Activated T-cell treated with anti-CD3 and anti-CD28 coated beads, Interleukin-2, amount 50 U/mL, for 24 hours (primary cell): ENCODE measurements at places on chromosomes 12 and 14.

- DNase-seq, result no peak
Measured at GRCh38 chr12:32161058-32161457, 54.4 kb downstream of the BICD1 start.

DNA sequence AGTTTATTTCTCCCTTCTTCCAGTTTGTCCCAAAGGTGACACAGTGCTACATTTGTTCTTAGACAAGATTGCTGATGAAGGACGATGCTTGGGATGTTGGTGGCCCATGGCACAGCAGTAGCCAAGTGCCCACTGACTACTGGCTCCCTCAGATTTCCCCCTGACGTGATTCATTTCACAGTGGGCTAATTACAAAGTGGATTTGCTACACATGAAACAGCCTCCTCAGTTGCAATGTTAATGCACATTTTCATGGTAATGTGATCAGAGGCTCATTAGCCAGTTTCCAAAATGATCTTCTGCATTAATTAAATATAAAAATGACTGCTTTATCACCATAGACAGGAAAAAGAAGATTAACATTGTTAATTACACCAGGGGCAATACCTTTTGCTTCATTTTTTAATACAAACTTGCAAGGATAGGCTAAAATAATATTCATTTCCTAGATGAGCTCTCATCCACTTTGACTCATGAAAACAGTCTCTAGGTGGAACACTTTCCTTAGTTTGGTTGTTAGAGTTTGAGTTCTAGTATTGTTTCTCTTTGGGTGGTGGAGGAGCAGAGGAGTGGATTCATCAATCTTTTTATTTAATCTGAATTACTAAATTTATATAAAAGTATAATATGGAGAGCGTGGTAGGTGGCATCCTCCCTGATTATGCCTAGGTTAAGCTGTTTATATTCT lies 250.9 kb downstream of the PDZRN4 start:
- DNase-seq, result no peak

- no peak for DNase-seq
Measured at GRCh38 chr12:97994746-97995484, 520.5 kb upstream of the TMPO start.

DNA sequence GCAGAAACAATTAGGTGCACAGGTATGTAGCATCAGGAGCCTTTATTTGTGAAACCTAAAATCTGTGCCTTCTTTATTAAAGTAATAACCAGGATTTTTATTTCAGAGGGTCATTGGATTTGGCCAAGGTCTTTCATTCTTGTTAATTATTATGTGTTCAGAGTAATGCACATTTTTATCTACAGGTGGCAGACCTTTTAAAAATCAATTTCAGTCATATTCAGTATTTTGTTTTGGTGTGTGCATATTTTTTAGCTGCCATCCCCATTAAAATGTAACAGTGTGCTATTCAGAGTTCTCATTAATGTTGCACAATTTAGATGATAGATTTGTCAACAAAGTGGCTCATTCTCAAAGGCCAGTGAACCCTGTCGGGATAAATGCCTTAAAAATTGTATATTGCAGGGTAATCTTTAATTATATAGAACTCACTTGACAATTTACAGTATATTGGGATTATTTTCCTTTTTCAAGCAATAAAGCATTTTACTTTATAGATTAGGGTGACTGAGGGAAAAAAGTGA lies 319.3 kb upstream of the SOX5 start:
- no peak for DNase-seq

GRCh38 chr12:97713270-97713669 lies 250.7 kb downstream of the RMST start:
- no peak for DNase-seq

- no peak for DNase-seq
Measured at GRCh38 chr14:26132061-26132645, 465.7 kb downstream of the NOVA1 start.

DNA sequence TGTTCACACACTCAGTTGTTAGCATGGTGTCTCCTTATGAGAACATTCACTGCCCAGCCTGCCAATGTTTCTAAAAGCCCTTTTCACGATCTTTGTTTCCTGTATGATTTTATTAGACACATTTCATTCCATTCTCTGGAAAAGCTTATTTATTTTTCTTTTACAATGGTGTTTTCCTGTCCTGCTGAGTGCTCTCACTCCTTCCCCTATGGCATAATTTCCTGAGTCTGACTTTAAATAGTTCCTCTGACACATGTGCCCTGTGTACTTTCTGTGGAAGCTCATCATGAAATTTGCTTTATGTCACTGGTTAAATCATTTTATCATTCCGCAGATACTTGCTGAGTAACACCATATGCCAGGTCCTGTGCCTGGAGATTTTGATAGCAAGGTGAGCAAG lies 612.0 kb downstream of the FLRT2 start:
- no peak for DNase-seq

DNA sequence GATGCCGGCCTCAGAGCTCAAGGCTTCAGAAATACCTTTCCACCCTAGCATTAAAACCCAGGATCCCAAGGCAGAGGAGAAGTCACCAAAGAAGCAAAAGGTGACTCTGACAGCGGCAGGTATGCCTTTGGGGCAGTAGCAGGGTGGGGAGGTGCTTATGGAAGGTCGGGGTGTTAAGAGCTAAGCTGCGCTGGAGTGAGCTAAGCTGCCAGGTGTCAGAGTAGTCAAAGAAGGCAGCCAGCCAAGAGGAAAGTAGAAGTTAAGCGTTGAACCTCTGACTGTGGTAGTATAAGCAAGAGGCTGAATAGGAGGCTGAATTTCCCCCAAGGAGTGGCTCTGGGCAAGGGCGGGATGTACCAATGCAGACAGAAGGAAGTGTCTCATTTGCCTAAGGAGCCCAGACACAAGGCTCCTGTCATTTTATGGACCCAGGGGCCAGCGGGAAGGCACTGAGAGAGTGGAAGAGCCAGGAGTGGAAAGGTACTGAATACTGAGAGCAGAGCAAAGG lies 29.2 kb downstream of the DYRK4 start:
- no peak for DNase-seq

- no peak for DNase-seq
Measured at GRCh38 chr12:6701078-6701768, 608 bp upstream of the PIANP start.

GRCh38 chr12:117926391-117926899 lies 42.3 kb downstream of the KSR2 start:
- no peak for DNase-seq

GRCh38 chr12:131176926-131177325 lies 223.2 kb downstream of the ADGRD1 start:
- DNase-seq, result no peak

GRCh38 chr14:102728501-102728900 lies 48.7 kb upstream of the TRAF3 start:
- no peak for DNase-seq

DNA sequence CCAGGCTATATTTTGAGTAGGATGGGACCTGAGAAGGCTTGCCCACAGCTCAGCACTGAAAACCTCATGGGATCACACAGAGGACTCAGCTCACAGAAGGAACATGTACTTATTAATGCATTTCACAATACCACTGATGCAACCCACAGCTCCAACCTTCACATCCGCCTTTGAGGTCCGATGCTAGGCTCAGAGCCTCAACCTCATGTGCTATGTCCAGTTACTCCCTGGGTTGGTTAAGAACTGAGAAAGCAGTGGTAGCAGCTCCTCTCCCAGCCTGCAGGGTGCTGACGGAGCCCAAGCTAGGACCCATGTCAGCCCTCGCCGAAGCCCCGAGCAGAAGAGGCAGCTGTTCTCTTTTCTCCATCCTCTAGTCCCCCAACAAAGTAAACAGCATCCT lies 52.9 kb downstream of the SPTB start:
- no peak for DNase-seq

DNA sequence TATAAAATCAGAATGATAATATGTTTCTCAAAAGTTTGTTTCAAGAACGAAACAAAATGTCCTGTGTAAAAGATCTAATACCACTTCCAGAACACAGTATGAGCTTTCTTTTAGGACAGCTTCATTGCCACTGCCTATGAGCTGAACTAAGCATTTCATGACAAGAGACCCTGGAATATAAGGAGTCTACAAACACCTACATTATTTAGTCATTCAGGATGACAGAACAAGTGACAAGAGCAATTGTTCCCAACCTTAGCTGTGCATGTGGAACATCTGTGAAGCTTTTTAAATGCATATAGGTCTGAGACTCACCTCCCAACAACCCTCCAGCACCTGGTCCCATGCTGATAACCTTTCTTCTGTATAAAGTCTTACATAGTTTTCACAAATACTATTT lies 103.1 kb upstream of the GARIN6 start:
- no peak for DNase-seq

- DNase-seq, result no peak
Measured at GRCh38 chr14:95892142-95892541, 15.5 kb downstream of the TUNAR start.

GRCh38 chr12:72574138-72574537 lies 302.0 kb downstream of the TRHDE start:
- DNase-seq, result no peak

GRCh38 chr12:113237748-113238147 lies 16.5 kb downstream of the TPCN1 start:
- DNase-seq, result no peak

DNA sequence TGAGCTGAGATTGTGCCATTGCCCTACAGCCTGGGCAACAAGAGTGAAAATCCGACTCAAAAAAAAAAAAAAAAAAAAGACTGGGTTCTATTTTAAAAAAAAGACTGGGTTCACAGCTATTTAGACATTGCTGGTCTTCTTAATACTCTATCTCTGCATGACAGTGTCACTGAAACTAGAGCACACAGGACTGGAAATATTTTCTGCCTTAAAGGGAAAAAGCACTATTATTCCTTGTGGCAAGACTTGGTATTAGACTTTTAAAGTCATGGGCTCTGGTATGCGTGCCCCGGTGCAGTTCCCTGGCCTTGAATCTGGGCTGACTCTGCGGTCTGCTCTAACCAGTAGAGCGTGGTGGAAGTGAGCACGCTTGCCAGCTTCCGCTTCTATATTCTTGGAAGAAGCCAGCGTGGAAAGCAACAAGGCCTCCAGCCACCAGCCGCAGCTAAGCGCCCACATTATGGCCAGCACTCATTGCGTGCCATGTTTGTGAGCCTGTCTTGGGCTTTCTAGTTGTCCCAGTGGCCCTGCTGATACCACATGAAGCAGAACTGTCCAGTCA lies 31.3 kb downstream of the PRKAB1 start:
- DNase-seq, result no peak

DNA sequence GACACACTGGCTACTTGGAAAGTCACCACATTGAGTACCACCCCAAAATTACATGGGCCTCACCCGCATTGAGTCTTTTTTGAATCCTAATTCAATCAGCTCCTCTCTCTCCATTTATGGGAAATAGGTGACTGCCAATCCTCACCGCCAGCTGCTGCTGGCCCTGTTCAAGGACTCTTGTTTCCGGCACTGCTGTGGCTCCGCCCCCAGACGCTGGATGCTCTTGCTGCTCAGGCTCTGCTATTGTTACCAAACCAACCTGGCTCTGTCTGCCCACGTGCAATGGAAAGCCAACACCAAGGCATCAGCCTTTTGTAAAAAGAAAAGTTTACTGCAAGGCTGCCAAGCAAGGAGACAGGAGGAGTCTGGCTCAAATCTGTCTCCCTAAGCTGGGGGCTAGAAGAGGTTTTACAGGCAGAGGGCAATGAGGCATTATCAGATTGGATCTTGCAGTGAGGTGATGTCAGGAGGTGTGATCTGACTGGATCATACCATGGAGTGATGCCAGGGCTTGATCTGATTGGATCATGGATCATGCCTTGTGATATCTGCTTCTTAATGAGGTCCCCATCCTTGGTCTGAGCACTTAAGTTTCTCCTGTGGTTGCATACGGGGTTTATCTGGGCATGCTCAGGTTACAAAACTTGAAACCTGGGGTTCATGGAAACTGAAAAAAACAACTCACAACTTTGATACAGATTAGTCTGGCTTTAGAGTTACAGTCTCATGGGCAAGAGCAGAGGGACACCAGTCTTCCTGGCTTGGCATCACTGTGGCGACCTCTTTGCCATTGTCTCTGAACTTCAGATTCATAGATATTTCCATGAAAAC lies 117.1 kb upstream of the SLC35F4 start:
- DNase-seq, result no peak

- no peak for DNase-seq
Measured at GRCh38 chr12:21655591-21655990, 2.1 kb downstream of the LDHB start.

DNA sequence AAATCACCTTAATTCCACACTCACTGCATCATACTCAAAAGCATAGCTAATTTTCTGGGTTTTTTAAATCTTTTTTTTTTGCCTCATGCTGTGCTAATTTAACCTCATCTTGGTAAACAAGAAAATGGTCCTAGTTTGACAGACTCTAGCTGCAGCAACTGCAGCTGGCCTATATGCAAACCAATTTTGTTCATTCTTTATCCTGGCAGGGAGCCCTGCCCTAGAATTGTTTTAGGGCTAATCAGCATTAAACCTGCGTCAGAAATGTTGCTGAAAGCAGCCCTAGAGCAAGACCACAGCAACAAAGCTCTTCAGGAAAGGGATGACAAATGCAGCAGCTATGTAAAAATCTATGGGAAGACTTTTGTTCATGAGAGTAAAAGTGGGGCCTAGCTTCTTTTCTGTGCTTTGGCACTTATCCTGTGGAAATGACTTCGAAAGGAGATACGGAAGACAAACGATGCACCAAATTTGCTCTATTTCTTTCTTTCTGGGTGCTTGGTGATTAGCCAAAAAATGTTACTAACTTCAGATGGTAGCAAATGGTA lies 72.2 kb downstream of the DENND5B start:
- no peak for DNase-seq

- no peak for DNase-seq
Measured at GRCh38 chr14:24258119-24258518, 4.9 kb downstream of the TGM1 start.

DNA sequence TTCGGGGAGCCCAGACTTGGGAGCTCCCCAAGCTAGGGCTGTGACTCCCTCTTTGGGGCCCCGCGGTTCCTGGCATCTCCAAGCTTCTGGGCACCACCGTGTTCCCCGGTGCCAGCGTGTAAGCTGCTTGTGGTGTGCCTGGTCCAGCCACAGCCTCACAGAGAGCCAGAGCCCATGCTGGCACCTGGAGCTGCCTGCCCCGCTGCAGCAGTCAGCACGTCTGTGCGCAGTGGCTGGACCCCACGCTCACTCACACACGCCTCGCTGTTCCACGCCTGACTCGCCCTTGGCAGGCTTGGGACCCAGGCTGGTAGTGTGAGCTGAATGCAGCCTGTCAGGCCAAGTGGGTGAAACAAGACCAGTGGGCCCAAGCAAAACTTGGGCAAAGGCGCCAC lies 34.5 kb downstream of the APAF1 start:
- DNase-seq, result no peak

GRCh38 chr12:26530461-26530860 lies 302.5 kb downstream of the ITPR2 start:
- no peak for DNase-seq

GRCh38 chr14:55847766-55848165 lies 267.8 kb downstream of the KTN1 start:
- DNase-seq, result no peak
